GF-D8 (cell line): ENCODE measurements at places on chromosomes 5 and 9.

GRCh38 chr9:1460143-1460769 is 410.1 kb downstream of the DMRT2 start:
- no peak for DNase-seq

DNA sequence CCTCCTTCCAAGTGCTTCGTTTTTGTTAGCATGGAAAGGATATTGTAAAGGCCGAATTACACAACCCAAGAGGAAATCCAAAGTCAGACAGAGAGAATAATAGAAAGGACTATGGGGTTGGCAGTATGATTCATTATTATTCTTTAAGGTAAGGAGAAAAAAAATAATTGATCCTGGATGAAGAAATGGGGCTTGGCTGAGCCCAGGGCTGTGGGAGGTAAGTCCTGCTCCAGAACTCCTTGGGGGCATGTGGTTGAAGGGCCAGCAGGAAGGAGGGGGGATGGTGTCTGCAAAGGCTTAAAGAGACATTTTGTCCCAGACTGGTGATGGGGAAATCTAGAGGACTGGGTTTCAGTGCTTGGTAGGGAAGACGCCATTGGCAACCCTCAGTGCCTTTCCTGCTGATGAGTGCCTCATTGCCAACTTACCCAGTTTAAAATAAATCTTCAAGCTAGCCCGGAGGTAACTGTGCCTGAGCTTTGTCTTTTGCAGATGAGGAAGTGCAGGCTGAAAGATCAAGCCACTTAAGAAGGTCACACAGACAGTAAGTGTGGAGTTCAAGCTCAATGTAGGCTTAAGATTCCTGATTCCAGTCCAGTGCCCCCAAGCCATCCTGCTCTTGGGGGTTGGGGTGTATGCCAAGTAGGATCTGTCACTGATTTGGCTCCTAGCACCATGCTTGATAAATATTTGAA is 30.2 kb downstream of the FOXI1 start:
- no peak for DNase-seq

DNA sequence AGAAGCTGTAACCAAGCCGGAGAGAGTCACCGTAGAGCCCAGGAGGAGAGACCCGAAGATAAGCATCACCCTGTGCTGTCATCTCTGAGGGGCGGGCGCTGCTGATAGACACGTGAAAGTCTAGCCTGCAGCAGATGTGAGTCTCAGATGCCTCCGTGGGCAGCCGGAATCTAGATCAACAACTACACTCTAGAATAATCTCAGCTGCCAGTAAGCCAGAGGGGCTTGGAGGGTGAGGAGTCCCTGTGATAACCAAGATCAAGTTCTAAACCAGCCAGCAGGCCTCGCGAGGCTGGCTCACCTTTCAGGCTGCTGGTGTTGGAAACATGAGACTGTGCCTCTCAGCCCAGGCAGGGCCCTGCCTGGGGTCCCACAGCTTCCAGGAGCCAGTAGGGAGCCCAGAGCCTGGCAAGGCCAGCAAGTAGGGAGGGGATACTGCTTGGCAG is 54.1 kb downstream of the DAPK1 start:
- DNase-seq, result no peak

DNA sequence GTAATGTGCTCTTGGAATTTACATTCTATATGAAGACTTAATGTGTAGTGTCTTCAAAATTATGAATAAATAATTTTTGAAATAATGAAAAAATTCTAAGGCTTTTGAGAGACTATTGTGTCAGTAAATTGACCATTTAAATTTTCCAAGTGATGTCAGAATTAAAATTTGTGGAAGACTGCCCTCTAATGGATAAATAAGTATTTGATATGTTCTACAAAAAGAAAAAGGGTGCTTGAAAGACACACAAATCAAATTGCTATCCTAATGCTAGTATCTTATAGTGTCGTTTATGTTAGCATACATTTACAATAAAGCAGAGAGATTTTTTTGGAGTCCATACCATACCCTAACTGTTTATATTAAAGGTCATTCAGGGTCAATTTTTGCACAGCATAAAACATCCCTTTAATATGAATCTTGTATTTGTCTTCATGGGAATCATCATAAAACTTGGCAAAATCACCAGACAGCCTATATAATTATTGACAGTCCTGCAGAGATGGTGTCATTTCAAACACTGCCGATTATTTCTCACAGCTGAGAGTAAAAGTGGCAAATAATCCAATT is 120.8 kb upstream of the SLC27A6 start:
- no peak for DNase-seq

DNA sequence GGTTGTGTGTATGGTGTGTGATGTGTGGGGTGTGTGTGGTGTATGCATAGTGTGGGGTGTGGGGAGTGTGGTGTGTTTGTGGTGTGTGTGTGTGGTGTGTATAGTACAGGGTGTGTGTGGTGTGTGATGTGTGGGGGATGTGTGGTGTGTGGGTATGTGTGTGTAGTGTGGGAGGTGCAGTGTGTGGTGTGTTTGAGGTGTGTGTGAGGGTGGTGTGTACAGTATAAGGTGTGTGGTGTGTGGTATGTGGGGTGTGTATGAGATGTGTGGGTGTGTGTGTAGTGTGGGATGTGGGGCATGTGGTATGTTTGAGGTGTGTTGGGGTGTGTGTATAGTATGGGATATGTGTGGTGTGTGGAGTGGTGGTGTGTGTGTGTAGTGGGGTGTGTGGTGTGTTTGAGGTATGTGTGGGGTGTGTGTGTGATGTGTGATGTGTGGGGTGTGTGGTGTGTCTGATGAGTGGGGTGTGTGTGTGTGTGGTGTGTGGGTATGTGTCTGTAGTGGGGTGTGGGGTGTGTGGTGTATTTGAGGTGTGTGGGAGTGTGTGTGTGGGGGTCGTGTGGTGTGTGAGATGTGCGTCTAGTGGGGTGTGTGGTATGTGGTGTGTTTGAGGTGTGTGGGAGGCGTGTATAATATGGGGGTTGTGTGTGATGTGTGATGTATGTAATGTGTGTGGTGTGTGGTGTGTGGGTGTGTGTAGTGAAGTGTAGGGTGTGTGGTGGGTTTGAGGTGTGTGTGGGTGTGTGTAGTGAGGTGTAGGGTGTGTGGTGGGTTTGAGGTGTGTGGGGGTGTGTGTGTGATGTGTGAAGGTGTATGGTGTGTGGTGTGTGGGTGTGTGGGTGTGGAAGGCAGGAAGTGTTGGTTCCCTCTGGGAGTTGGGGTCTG is 8.6 kb downstream of the ECSCR start:
- no peak for DNase-seq
